Activated CD8-positive, alpha-beta memory T cell treated with anti-CD3 and anti-CD28 coated beads, Interleukin-2, amount 50 U/mL, for 48 hours (primary cell): ENCODE measurements at places on chromosomes 12 and 14.

GRCh38 chr14:45201905-45202304, 51.1 kb downstream of the MIS18BP1 start:
- no peak for DNase-seq

GRCh38 chr12:49956663-49957569, 4.8 kb upstream of the AQP5 start:
- DNase-seq, result no peak

DNA sequence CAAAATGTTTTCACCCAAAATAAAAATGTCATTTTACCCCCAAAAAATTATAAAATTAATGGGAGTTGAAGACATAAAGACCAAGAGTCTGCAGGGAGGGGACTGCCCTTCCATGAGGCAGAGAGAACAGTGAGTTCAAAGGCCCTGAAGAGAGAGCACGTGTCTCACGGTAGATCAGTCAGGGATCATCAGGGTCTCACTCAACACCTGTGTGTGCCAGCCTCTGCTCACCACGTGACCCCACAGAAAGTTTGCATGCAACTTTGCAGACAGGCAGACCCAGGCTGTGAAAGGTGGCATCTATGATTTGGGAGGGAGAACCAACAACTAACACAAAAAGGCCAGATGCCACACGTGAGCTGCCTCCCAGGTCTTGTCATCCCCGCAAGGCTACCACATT, 33.1 kb downstream of the CLMN start:
- peak; percentile 15 for DNase-seq

DNA sequence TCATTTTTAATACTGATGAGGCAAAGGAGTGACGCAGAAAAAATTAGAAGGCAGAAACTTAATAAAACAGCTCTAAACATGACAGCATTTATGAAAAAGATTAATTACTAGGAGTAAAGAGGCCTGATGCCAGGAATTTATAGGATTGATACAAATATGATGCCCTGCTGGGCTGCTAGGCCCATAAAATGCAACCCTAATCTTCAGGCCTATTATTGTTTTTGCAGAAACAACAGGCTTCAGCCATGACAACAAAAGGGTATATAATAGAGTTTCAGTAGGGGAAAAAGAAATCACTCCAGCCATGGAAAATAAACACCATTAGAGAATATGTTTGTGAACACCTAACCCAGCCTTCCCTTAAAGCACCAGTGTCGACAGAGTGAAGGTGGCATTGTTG, 50.6 kb downstream of the OTX2 start:
- no peak for DNase-seq

GRCh38 chr12:72271451-72272090, 599 bp upstream of the TRHDE start:
- no peak for DNase-seq

DNA sequence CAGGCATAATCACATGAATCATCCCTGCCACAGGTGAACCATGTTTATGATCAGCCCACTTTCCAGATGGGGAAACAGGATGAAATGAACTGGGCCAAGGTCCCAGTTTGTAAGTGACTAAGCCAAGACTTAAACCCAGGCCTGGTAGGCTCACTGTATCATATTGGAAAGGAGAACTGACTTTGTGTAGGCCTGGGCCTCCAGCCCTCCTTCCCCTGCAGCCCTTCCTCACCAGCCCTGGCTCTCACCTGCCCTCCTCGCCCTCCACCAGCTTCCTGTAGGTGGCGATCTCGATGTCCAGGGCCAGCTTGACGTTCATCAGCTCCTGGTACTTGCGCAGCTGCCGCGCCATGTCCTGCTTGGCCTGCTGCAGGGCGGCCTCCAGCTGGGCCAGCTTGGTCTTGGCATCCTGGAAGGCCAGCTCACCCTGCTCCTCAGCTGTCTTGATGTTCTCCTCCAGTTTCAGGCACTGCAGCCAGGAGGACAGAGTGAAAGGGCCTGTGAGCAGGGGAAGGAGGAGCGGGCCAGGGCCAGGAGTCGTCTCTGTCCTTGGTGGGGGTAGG, 19.8 kb downstream of the KRT80 start:
- DNase-seq, result peak; percentile 62

DNA sequence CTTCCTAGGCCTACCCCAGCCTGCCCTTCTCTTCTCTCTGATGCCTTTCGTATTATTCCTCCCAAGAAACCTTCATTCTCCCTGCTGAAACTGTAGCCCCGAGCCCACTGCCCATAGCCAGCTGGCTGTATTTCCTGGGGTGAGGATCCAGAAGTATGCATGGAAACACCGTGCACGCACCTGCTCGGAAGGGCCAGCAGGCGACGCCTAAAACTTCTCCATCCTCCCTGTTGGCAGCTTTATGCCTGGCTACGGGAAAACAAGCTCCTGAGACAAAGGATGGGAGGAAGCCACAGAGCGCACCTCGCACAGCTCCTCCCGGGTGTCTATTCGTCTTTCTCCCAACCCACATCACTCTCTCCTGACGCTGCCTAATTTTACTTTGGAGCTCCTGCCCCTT, 69.0 kb upstream of the CAPRIN2 start:
- DNase-seq, result no peak

- DNase-seq, result no peak
These were observed 17.2 kb downstream of the TXNRD1 start for GRCh38 chr12:104232609-104233280.

- DNase-seq, result no peak
These were observed 8.3 kb upstream of the MTA1 start for GRCh38 chr14:105411017-105411941.

DNA sequence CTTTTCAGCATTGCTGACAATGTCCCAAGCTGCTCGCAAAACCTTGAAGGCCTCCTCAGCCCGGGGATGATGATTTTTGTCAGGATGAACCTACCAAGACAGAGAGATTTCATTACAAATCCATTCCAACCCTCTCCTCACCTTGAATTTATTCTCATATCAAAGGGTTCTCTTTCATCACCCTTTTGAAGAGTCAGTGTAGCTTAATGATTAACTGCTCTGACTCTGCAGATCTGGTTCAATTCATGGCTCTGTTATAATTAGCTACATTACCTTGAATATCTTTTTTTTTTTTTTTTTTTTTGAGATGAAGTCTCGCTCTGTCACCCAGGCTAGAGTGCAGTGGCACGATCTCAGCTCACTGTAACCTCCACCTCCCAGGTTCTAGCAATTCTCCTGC, 5.6 kb downstream of the ORMDL2 start:
- DNase-seq, result no peak

GRCh38 chr12:41190338-41190737, 2.2 kb downstream of the PDZRN4 start:
- no peak for DNase-seq

DNA sequence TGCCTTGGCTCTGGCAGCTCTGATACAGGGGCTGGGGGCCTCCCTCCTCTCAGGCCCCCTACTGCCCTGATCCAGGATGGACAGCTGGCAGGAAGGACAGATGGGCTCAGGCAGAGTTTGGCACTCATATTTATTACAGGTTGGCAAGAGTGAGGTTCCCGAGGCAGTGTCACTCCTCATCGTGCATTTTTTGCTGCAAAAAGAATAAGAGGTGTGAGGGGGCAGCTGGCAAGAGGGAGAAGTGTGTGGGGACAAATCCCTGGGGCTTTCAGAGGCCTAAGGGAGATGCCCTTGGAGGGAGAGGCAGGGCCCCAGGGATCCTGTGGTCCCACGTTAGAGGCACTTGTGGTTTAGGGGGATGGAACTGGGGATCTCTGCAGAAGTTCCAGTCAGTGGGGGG, 5.0 kb downstream of the CMTM5 start:
- DNase-seq, result no peak

DNA sequence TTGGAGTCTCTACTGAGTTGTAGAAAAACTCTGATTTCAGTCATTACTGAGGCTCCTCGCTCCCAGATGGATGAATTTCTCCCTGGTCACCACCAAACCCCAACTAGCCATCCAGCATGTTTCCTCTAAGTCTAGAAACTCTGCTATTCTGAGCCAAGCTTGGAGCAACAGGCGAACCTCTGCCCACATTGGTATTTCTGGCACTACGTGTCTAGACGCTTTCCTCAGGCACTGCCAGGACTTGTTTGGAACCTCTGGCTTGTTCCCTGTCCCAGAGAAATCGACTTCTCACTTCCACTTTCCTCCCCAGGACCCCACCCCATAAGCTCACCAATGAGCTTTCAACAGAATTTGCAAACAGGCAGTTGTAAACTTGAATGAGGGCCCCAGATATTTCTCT, 27.6 kb downstream of the WSCD2 start:
- no peak for DNase-seq
